ENCODE measurements at places on chromosomes 2 and 18. TPM values are rescaled to one million over a fixed set of nuclear protein-coding genes. Genes with fewer than 3 reads are reported as not detected.

DNA sequence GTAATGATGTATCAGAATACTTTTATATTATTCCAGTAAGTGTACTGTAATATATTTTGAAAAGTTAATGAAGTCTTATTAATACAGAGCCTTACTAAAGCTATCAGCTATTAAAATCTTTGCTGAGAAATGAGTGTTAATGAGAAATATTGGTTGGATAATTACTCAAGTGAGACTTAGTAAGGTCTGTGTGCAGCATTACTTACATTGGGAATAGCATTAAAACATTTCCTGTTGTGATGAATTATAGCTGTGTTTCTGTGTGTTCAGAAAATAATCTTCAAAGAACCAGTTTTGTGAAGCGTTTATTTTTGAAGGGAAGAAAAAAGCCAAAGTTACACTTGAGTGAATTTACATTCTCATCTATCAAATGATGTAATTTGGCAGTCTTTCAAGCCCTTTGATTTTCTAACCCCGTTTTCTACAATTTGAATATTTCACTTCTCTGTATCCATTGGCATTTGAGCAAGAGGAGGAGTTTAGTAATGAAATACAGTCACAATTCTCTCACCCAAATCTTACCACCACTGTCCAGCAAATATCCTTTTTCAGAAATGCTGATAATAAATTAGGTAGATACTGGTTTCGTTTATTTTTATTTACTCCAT, 123.5 kb upstream of the BOD1L2 start:
- H3K27ac ChIP-seq: no peak overlapping the region
- no peak for DNase-seq
- H3K4me3 ChIP-seq: no peak overlapping the region
- no peaks in the 10 kb centered on the region for H3K27me3 ChIP-seq

DNA sequence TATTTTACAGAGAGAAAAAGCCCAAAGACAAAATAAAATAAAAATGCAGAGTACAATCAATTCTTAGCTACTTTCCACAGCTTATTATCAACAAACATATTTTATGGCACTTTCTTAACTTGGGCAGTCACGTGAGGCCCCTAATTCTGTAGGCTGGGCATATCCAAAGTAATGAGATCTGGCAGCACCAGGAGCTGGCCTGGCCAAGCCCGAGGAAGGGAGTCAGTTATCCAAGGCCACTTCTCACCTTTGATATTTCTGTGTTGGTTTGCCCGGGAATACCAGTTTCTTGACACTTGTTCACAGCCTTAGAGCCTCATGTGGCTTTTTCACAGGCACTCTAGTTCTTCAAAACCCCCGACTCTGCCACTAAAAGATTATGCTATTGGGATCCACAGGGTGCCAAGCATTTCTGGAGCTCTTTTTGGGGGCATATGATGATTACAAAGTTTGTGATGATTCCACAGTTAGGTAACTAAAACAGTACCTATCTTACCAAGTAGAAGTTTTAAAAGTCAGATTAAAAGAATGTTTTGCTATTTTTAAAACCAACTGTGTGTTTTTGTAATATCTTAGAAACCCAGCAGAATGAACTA, 90.4 kb downstream of the MEP1B start:
- no peaks in the 10 kb centered on the region for H3K36me3 ChIP-seq
- H3K4me1 ChIP-seq: no peaks in the 10 kb centered on the region
- no peak overlapping the region for H3K4me3 ChIP-seq
- no peak overlapping the region for H3K27ac ChIP-seq

- no peak for DNase-seq
- no peaks in the 10 kb centered on the region for H3K27me3 ChIP-seq
- peaks cover 45% of the 10 kb centered on the region for H3K4me1 ChIP-seq
- H3K36me3 ChIP-seq: no peaks in the 10 kb centered on the region
- no peak overlapping the region for H3K27ac ChIP-seq
Observed at GRCh38 chr2:43133708-43134570, 92.5 kb downstream of the ZFP36L2 start.

The LYG1 gene
- total RNA-seq: 0.78 TPM
